ENCODE measurements at places on chromosomes 7 and 10.

- DNase-seq, result no peak
These were observed 326.4 kb downstream of the KCNMA1 start for GRCh38 chr10:77311186-77311585.

- no peak for DNase-seq
These were observed 220.6 kb downstream of the CCDC3 start for GRCh38 chr10:12780634-12781601.

DNA sequence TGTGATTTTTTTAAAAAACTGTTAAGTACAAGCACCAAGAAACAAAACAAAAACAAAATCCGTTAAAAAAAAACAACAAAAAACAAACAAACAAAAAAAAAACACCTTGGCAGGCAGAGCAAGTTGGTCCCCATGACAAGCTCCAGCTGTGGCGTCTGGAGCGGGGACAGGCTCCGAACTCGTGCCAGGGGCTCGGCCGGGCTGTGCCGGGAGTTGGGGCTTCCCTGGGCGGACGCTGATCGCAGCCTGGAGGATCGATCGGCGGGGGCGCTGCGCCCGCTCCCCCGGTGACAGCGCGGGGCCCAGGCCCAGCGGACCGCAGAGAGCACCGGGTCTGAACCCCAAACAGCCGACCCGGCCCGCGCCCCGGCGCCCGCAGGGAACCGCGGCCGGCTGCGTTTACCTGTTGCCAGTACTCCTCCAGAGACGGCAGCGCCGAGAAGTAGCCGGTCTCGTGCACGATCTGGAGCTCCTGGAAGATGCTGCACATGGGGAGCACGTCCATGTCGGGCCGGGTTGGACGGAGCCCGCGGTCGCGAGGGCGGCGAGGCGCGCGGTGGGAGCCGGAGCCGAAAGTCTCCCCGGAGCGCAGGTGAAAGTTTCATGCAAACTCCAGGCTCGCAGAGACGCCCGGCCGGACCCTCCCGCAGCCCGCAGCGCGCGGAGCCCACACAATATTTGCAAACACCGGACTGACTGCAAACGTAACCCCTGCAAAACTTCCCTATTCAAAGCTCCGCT lies at the start of gene KLF6:
KLF6 (minus strand) TSS at position 700 of the 741 bp plus-strand sequence; CDS start at position 505, 195 bp downstream.
- no peak for DNase-seq

- no peak for DNase-seq
These were observed 21.1 kb downstream of the KNDC1 start for GRCh38 chr10:133180965-133181639.

- no peak for DNase-seq
These were observed 109.2 kb downstream of the EPC1 start for GRCh38 chr10:32237644-32238345.

GRCh38 chr10:101230183-101230917 lies 1.1 kb upstream of the LBX1 start:
- DNase-seq, result peak; percentile 58

DNA sequence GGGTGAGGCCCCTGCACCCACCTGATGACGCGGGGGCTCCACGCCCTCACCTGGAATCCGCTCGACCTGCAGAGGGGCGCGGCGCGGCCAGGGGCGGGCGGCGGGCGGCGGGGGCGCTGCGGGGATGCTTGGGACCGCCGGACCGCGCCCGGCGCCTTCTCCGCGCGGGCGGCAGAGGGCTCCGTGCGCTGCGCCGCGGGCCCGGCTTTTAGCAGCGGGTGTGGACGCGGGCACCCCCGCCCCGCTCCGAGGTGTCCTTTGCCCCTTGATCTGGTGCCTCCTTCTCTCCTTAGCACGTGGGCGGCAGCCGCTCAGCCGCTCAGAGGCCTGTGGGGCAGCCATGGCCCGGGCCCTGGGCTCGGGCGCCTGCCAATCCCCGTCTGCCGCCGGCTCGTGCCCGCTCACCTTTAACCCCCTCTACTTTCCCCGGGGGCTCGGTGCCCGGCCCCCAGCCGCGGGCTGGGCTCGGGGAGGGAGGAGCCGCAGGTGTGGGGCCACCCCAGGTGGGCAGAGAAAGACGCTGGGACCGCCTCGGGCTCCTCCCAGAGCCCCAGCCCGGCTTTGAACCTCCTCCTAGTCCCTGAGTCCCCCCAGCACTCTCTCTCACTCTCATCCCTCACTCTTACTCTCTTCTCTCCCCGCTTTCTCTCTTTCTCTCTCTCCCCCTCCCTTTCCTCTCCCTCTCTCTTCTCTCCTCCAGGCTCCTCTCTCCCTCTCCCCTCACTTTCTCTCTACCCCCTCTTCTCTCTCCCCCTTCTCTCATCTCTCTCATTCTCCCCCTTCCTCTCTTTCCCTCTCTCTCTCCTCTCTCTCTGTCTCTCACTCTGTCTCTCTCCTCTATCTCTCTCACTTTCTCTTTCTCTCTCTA lies 19.7 kb upstream of the VPS37D start:
- DNase-seq, result peak; percentile 41

- DNase-seq, result peak; percentile 10
These were observed 164.9 kb downstream of the NSUN6 start for GRCh38 chr10:18486438-18486837.

GRCh38 chr7:113289140-113289740 lies 170.9 kb upstream of the SMIM30 start:
- DNase-seq, result peak; percentile 48

GRCh38 chr10:114246679-114247305 lies 7.7 kb downstream of the VWA2 start:
- DNase-seq, result no peak

DNA sequence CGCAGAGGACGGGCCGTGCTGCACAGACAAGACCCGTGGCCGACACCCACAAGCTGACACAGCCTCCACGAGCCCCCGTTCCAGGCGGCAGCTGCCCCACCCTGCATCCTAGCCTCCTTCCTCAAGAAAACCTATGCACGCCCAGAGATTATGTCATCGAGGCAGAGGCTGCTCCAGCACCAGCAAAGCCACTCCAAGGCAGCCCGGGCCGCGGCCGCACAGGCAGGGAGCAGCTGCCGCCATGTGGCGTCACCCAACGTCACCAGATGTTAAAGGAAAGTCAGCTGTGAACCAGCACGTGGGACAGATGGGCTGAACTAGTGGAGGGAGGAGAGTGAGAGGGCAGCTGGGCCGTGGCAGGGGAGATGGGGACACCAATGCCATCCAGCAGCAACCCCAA lies 59.8 kb downstream of the STK32C start:
- peak; percentile 74 for DNase-seq

GRCh38 chr10:130140425-130140824 lies 4.2 kb downstream of the GLRX3 start:
- DNase-seq, result no peak

DNA sequence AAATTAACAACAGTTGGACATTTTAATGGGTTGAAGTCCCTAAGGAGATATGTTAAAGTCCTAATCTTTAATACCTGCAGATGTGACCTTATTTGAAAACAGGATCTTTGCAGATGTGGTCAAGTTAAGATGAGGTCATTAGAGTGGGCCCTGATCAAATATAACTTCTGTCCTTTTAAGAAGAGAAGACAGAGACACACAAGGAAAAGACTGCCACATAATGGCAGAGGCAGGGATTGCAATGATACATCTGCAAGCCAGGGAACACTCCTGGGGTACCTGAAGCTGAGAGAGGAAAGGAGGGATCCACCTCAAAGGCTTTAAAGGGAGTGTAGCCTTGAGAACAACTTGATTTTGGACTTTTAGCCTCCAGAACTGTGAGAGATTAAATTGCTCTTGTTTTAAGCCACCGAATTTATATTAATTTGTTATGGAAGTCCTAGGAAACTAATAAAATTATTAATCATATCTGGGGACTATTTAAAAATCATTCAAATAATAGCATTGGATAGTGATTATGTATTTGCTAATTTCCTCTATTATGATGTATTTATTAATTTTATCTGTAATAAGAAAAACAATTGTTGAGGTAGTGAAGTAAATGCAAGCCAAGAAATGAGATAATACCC lies 700.0 kb upstream of the PCDH15 start:
- peak; percentile 64 for DNase-seq

GRCh38 chr7:71491336-71491735 lies 359.4 kb downstream of the GALNT17 start:
- no peak for DNase-seq

GRCh38 chr7:157058068-157058467 lies 47.6 kb upstream of the MNX1 start:
- DNase-seq, result no peak

DNA sequence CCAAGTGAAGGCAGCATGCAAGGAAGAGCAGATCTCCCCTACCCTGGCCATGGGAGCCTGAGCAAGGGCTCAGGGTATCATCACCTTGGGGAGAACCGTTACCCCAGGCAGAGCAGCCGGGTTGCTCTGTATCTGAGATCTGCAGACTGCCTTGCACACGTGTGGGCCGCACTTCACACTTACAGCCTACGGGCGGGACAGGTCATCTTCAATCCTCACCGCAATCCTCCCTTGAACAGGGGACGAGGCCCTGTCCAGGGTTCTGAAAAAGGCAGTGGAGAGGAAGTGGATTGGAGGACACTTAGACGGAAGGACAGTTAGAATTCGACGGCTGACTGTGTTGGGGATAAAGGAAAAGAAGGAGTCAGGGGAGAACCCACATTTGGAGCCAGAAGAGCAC lies 51.4 kb downstream of the NPS start:
- no peak for DNase-seq

DNA sequence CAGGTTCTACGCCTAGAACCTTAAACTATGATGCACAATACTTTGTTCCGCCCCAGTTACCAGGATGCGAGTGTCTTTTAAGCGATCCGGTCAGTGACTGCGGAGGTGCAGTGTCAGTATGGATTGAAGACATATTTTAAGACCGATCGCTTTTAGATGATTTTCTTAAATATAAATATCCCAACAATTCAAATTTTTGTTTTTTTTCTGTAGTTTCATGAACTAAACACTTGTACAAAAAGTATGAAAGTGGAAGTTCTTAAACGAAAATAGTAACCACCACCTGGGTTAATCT lies 835 bp downstream of the COMMD3 start:
- DNase-seq, result no peak

DNA sequence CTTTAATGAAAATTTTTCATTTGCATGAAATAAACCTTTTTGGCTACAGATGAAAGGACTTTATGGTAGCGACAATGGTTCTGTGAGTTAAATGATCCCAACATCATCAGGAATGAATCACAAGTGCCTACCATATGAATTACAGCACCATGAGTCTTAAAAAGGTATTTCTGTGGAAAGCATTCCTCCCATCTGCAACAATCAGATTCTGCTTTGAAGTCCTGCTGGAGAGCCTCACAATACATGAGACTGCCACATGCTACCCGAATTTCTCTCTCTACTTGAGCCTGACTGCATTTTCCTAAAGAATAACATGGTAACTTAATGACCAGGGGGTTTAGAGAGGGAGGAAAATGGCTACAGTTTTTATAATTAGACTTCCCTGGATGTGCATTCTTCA lies 190.3 kb downstream of the TWIST1 start:
- no peak for DNase-seq

GRCh38 chr7:17988858-17989257 lies 38.8 kb downstream of the PRPS1L1 start:
- no peak for DNase-seq

DNA sequence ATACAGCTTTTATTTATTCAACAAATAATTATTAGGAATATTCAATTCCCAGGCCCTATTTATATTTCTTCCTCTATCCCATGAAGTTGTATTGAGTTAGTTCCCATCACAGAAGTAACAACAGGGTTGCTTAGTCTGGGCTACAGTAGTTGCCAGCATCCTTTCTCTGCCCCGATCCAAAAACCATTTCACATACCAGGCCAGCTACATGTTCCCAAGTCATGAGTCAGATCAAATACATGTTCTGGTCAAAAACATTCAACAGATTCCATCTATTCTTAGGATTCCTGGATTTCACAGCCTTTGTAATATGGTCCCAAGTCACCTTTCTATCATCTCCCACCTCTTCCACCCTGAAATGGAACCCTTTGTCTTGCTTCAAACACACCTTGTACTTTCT lies 91.6 kb downstream of the RAB11FIP2 start:
- no peak for DNase-seq

- no peak for DNase-seq
These were observed 534 bp downstream of the FZD9 start for GRCh38 chr7:73433924-73434700.

DNA sequence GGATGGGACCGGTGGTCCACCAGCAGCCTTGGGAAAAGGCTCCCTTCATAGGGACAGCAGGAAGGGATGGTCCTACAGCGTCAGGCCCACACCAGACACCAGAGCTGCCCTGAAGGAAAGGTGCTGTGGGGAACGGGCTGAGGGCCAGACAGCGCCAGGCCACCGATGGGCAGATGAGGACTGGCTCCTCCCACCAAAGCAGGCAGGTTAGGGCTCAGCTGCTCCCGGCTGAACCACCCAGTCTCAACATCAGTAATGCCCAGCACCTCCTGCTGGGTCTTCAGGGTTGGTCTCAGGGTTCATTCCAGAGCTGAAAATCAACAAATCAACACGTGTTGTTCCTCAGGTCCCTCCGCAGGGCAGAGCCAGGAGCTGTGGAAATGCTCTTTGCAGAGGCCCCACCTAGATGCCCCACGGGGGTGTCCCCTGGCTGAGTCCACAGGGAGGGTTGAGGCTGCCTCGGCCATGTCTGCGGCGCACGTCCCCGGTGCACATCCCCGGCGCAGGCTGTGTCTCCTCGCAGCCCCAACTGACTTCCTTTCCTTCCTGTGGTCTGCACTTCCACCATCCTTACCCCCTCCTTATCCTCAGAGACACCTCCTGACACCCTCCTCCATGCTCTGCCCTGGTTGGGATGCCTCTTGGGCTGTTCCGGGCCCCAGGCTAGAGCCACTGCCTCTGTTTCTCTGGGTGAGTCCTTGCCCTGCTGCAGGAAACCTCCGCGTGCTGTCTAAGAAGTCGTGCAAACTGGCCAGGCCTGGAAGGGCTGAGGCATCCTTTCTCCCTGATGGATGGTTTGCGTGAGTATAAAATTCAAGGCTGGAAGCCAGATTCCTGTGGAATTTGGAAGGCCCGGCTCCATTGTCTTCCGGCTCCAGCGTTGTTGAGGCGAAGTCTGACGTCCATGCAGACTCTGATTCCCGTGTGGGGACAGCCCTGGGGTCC lies 32.8 kb upstream of the CFAP46 start:
- DNase-seq, result no peak

Measured in WERI-Rb-1 (cell line).